T-helper 1 cell (primary cell): ENCODE measurements at places on chromosomes 12 and 14.

GRCh38 chr12:21913823-21914222 lies 27.4 kb downstream of the ABCC9 start:
- no peak for DNase-seq

GRCh38 chr12:91985002-91985787 lies 160.5 kb downstream of the BTG1 start:
- no peak for DNase-seq

DNA sequence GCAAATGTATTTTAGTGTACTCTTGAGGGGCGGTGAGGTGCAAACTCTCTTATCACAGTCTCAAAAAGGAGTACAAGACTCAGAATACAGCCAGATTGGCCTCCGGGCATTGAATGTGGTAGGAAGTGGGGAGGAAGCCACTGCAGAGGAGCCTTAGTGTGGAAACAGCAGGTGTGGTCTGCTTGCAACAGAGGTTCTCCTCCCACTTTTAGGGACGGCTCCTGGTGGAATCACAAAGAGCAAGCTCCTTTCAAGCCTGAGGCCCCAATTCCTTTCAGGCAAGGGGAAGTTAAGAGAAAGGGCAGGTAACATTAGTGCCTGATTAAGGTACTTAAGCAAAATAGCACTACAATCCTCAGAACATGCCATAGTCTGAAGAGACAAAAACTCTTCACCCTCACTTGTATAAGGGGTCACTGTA lies 23.7 kb upstream of the SLC2A3 start:
- DNase-seq = peak; percentile 46

- DNase-seq = no peak
Measured at GRCh38 chr12:33649992-33650391, 210.4 kb upstream of the SYT10 start.

DNA sequence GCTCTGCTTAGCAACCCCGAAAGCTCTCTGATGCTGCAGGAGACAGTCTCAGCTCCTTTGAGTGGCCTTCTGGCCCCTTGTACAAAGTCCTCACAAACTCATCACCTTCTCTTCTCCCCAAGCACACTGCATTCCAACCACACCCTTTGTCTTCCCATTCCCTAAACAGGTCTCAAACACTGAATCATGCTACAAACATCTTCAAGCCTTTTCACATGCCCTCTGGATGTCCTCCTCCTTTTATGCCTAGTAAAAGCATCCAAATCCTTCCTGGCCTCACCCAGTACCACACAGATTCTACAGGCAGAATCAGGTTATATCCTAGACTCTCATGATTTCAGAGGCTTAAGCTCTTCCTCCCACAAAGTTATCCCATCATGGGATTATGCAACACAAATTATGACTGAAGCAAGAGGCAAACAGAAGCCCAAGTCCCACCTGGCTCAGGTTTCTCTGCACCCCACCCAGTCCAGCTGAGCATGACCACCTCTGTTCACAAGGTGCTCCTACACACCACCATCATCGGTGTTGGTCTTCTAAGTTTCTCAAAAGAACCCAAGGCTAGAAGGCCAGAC lies 61.4 kb upstream of the PCED1B start:
- no peak for DNase-seq

- no peak for DNase-seq
Measured at GRCh38 chr12:77924703-77925102, 94.0 kb downstream of the NAV3 start.

GRCh38 chr14:59727073-59727661 lies 143.4 kb downstream of the RTN1 start:
- no peak for DNase-seq

- no peak for DNase-seq
Measured at GRCh38 chr12:53355121-53355520, 19.0 kb upstream of the SP7 start.

- no peak for DNase-seq
Measured at GRCh38 chr14:31059152-31059924, 33.2 kb upstream of the STRN3 start.

GRCh38 chr14:23164250-23164649 lies 19.2 kb downstream of the SLC7A8 start:
- DNase-seq = no peak

DNA sequence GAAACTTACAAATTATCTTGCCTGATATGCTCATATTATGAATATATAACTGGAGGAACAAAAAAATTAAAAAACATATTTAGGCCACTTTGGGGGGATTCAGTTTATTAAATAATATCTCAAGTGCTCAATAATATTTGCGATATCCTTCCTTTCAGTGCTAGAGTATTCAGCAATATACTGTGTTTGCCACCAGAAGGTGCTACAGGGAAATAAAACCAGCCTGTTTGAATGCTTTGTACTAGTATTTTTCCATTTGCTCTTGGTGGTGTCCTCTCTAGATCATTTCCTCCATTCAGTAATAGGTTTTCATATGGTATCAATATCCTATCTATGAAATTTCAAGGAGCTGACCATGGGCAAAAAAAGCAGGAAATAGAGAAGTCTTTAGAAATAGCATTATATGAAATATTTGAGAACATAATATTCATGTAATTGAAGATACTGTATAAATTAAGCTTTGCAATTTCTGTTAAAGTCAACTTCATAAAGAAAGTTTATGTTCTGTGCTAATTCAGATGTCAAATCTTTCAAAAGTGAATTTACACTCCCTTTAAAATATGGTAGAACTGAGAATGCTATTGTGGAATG lies 106.2 kb upstream of the NAV3 start:
- DNase-seq = no peak

DNA sequence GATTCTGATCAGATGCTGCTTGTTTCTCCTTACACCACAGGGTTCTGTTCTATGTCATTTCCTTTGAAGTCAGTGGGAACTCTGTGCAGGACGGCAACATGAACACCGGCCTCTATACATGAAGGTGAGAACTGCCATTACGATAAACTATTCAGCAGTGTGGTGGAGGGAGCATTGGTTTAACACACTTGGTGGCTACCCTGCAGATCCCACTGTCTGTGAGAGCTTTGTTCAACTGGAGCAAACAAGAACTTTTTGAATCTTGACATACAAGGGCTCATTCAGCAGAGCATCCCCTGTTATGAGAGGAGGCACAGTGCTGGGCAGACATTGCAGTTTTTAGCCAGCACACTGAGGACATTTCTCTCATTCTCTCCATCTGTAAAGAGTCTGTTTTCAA lies 10.7 kb upstream of the FRS2 start:
- no peak for DNase-seq

- no peak for DNase-seq
Measured at GRCh38 chr14:93857500-93858283, 69.4 kb upstream of the PRIMA1 start.

- no peak for DNase-seq
Measured at GRCh38 chr12:6310771-6311610, 509 bp downstream of the PLEKHG6 start.

- no peak for DNase-seq
Measured at GRCh38 chr14:26820138-26820537, 222.3 kb upstream of the NOVA1 start.

- peak; percentile 80 for DNase-seq
Measured at GRCh38 chr12:22046090-22046967, at the start of gene CMAS. Gene CMAS, plus strand, starts transcription at chr12:22046218. Its CDS starts 86 bp downstream, at chr12:22046304.

- DNase-seq = no peak
Measured at GRCh38 chr12:75825686-75826085, 205.9 kb downstream of the PHLDA1 start.

GRCh38 chr12:101297661-101298060 lies 17.8 kb downstream of the UTP20 start:
- no peak for DNase-seq

DNA sequence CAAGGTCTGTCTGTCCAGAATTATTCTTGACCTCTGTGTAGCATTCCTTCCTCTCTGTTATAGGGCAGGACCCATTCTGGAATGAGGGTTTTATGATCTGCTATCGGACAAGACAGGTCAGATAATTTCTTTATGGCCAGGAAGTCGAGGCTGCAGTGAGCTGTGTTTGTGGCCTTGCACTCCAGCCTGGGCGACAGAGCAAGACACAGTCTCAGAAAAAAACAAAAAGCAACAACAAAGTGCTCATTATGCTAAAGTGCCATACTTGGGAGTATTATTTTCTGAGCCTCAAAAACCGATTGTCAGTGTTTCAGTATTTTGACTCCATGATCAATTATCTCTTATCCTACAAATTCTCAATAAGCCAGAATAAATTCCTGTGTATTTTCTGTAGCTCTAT lies 4.1 kb downstream of the CIPC start:
- DNase-seq = no peak

DNA sequence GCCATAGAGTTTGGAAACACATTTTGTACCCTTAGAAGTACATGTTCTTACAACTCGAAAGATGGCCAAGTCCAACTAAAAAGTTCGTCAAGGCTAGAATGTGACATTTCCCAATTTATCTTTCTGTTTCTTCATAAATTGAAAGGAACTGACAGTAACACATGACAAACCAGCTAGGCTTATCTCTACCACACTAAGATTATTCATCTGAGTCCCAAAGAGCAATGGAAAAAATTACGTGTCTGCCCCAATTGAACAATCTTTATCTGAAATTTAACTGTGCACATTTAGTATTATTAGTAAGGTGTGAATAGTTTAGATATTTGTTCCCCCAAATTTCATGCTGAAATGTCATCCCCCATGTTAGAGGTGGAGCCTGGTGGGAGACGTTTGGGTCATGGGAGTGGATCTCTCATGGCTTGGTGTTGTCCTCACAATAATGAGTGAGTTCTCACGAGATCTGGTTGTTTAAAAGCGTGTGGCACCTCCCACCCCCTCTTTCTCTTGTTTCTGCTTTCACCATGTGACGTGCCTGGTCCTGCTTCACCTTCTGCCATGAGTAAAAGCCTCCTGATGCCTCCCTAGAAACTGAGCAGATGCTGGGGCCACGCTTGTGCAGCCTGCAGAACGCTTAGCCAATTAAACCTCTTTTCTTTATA lies 13.3 kb downstream of the CPM start:
- no peak for DNase-seq

DNA sequence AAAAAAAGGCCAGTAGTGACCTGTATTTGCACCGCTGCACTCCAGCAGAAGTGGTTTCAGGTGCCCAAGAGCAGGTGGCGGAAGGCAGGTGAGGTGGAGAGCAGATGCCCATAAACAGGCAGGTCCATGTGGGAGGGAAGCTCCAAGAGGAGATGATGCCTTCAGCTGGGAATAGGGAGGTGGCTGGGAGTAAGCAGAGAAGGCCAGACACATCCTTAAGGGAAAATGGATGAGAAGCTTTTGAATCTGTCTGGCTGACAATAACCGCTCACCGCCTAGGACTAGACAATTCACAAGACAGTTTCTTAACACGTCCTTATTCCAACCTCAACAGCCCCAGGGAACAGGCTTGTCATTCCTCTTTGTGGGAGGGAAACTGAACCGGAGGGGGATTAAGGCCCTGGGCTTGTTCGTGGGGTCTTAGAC lies 43.9 kb upstream of the PLEKHG6 start:
- no peak for DNase-seq

GRCh38 chr14:100715803-100716202 lies 10.9 kb upstream of the DLK1 start:
- no peak for DNase-seq

- no peak for DNase-seq
Measured at GRCh38 chr12:44358636-44359035, 517.5 kb downstream of the NELL2 start.

DNA sequence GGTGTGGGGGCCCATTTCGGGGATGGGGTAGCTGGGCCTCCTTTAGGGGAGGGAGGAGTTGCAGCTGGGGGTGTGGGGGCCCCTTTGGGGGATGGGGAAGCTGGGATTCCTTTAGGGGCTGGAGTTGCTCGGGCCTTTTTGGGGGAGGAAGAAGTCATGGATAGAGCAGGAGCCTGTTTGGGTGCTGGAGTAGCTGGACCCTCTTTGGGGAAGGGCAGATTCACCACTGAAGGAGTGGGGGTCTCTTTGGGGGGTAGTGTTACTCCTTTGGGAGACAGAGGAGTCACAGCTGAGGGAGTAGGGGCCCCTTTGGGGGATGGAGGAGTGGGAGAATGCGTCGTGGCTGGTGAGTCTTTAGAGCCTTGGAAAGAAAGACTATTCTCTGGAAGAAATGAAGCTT lies 6.5 kb downstream of the NACA start:
- no peak for DNase-seq

GRCh38 chr12:64402181-64402580 lies 2.0 kb upstream of the XPOT start:
- DNase-seq = no peak

- no peak for DNase-seq
Measured at GRCh38 chr12:6928022-6928702, 403 bp downstream of the ATN1 start.

GRCh38 chr14:105197211-105197641 lies 16.1 kb upstream of the NUDT14 start:
- DNase-seq = no peak

DNA sequence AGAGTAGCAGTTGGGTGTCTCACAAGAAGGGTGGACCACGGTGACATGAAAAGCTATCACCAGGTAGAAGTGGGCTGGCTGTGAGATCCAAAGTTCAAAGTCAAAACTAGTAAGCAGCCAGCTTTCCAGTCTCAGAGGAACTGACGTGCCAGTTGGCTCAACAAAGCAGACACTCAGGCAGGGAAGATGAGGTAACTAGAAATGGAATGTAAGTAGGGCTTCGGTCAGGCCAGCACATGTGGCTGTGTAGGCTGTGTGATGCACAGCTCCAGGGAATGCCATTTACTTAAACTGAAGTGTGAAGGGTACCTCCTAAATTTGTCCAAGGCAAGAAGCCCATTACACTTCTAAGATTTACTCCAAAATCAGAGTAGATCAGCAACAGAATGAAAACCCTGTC lies 43.6 kb downstream of the PTPRR start:
- DNase-seq = no peak

DNA sequence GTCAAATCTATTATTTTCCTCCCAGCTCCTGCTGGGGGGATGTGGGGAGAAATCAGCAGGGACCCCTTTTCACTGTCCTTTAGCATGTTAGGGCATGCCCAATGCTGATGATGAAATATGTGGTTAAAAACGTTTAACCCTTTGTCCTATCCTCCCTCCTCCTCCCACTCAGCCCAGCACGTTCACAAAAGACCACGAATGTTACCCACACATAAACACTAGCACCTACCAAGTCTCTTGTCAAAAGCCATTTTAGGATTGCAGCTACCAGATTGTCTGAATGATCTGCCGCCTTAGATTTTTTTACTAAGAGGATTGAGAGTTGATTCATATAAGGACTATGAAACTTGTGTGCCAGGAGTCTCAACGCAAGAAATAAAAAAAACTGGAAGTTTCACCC lies 70.4 kb downstream of the TBK1 start:
- DNase-seq = no peak

GRCh38 chr14:55120571-55121495 lies 8.2 kb upstream of the LGALS3 start:
- DNase-seq = no peak

- no peak for DNase-seq
Measured at GRCh38 chr14:99592933-99593753, 10.9 kb downstream of the CCDC85C start.
